Stimulated activated CD8-positive, alpha-beta memory T cell treated with anti-CD3 and anti-CD28 coated beads, Interleukin-15, amount 100 ng/mL, for 48 hours (primary cell): ENCODE measurements at places on chromosomes 12 and 14.

GRCh38 chr14:88270776-88271175 lies 52.3 kb downstream of the KCNK10 start:
- DNase-seq = no peak

DNA sequence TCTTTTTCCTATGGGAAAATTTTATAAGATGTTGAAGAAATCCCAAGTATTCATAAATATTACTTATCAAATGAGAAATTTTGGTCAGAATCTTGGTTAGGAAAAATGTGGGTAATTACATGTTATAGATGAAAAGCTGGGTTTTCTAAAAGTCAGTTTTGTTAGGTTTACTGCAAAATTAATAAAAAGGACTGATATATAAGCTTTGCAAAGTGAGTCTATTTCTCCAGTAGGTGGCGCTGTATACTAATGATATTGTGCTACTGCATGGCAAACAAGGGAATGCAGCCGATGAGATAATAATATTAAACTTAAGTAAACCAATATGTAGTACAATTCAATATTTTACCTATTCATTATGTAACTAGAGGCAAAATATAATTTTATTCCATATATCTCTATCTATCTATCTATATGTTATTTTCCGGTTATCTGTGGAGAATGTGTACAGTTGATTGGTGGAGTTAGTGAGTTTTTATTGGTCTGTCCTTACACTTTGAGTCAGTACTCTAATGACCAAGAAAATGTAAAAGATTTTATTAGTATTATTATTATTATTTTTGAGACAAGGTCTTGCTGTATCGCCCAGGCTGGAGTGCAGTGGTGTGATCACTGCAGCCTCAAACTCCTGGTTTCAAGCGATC lies 32.9 kb downstream of the MIPOL1 start:
- DNase-seq = no peak

DNA sequence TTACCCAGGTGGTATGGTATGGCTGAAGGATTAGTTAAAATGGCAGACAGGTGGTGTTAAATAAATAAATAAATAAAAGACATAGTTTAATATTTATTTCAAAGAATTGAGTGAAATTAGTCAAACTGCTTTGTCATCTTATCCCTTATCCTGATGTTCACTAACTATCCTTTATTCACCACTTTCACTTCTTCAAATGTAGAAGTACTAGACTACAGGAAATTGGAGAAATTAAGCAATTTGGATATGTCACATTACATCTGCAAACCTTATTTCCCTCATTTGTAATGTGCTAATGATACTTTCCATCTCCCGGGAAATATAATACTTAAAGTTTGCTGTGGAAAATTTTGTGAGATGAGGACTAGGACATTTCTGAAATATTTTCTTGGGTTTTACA lies 1195.7 kb downstream of the LRFN5 start:
- no peak for DNase-seq

DNA sequence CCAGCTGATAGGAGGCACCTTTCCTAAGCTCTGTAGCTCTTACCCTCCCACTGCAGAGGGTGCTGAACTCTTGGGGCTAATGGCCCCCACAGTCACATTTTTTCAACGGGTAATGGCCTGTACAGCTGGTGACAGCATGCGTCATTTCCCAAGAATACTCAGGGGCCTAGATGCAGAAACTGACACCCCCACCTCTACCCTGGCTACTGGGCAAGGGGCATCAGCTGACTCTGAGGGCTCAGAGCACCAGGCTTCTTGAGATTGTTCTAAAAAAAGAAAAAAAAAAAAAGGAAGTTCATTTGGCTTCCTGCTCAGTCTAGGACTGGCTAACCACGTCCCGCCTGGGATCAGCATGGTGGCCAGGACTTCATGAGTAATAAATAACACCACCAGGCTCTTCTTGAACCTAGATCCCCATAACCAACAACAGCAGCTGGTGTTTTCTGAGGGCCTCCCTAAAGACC lies 35.2 kb downstream of the ZFP36L1 start:
- no peak for DNase-seq

- no peak for DNase-seq
Observed at GRCh38 chr12:39866135-39866534, 239.7 kb downstream of the SLC2A13 start.

DNA sequence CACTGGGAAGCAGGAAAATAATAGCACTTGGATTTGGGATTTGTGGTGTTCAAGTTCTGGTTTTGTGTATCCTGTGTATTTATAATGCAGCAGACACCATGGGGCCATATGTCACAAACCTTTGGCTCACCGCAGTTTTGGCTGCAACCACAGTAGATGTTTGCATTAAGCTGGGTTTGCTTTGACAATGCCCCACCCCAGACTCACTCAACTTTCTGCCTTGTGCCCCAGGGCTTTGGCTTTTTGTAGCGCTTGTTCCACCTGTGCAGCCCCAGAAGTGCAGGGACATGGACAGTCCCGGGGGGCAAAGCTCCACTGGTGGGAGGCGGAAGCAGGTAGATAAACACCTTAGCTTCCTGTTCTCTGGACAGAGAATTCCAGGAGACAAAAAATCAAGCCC lies 446.9 kb downstream of the MED13L start:
- DNase-seq = no peak

DNA sequence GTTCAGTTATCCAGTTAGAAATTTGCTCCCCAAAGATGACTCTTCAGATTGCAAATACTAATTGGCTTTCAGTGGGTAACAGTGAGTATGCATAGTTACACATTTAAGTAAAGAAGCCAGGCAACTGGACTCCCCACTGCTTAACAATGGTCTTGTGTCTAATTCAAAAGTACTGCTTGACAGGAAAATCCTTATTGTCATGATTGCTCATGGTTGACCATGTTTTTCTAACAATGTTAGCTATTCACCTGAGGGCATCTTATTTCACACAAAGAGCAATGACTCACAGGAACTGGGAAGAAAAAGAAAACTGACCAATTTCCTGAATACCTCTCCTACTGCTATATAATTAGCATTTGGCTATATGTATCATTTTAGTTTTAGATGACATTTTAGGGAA lies 33.7 kb upstream of the ALG10B start:
- no peak for DNase-seq

DNA sequence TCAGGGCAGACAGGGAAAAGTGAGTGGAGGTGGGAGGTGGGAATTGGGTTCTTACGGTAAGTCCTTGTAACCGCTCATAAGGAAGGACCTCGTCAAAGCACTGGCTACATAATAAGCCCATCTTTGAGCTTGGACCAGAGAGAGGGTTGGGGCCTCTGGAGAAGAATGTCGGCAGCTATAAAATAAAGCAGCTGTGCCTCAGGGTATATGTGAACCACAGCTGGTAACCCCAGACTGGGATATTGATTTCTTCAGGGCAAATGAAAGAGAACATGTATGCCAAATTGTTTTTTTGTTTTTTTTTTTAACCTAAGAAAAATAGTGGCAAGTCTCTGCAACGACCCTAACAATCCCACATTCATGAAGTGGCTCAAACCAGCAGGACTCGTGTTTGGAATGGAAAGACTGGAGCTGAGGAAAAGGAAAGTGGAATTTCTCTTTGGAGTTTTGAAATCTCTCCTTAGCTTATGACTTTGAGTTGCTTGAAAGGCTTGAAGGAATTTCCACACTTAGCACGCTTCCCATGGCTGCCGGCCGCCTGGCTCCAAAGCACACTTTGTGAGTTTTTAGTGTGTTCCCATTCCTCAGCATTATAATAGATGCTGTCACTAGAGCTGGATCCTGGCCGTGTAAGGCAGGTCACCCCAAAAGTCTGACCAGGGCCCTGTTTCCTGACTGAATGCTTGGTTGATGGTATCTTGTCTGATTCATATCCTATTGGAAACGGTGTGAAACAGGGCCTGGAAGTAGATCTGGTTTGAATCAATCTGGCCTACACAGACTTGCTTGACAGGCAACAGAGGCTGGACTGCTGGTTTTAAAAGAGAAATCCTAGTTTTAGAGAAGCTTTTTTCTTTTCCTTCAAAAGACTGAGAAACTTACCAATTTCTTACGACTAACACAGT lies 244.7 kb downstream of the MSRB3 start:
- DNase-seq = no peak

- DNase-seq = no peak
Observed at GRCh38 chr14:43204816-43205215, 1302.3 kb downstream of the FSCB start.

GRCh38 chr12:90299666-90300065 lies 591.0 kb upstream of the ATP2B1 start:
- no peak for DNase-seq

- DNase-seq = no peak
Observed at GRCh38 chr14:90757452-90757851, 58.8 kb downstream of the TTC7B start.

DNA sequence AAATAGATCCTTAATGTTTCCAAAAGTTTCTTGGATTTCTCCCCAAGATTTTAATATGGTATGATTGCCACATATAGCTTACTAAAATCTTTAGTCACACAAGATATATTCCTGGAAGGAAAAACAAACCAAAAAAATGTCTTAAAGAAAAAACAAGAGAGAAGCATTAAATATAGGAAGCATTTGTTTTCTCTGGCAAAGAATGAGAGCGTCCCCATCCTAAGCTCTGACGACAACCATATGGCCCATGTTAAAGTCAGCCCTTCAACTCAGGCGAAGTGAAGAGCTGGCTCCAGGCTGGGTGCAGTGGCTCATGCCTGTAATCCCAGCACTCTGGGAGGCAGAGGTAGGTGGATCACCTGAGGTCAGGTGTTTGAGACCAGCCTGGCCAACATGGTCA lies 35.6 kb downstream of the GCH1 start:
- DNase-seq = no peak

DNA sequence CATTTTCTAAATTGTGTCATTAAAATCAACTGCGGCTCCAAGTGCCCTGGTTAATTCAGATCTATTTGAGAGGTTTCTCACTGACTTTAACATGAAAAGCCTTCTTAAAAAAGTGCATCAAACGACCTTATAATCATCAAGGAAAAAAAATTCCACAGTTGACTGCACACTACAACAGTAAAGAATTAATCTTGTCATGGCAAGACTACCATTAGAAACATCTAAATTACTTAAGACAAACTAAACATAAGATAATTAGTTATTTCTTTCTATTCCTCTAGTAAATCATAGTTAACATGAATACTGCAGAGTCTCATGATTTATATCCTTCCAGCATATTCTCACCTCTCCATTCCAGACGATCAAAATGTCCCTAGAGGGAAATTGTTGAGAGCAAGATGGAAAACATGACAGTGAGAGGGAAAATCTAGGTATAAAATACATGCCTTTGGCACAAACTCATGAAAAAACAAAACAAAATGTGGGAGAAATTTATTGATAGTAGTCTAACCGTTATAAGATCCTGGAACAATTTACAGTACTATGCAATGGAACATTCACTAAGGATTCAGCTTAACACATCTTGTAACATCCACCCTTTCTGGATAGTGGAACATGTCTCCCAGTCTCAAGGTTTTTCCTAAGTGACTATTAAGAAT lies 112.5 kb downstream of the PRKD1 start:
- DNase-seq = no peak

DNA sequence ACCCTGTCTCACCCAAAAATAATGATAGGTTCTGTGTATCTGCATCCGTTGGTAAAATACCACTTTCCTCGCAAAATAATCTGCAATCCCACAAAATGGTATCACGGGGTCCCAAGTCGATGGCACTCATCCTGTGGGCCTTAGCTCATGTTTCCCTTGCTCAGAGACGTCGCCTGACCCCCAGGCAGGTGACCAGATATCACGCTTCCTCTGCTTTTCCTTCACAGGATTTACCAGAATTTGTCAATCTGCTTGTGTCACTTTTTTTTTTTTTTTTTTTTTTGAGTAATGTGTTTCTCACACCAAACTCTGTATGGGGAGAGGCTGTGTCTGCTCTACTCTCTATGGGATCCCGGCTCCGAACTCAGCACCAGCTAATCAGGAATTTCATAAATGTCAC lies 162.7 kb downstream of the PRKCH start:
- DNase-seq = no peak
